Activated CD8-positive, alpha-beta T cell treated with anti-CD3 and anti-CD28 coated beads, Interleukin-2, amount 10 ng/mL, durations not matched to agents 7 days and 5 days (primary cell): ENCODE measurements at places on chromosomes 1 and 21. TPM values are rescaled to one million over a fixed set of nuclear protein-coding genes. Genes with fewer than 3 reads are reported as not detected.

ZNF687 gene
- 26.6 TPM for total RNA-seq

BOLA1 gene
- total RNA-seq = 24.5 TPM

LMX1A gene
- total RNA-seq = not detected

OR10R2 gene
- not detected for total RNA-seq

RCAN1 gene
- total RNA-seq = 8.1 TPM

RAVER2 gene
- 0.70 TPM for total RNA-seq

RAB7B gene
- total RNA-seq = not detected

KIAA0040 gene
- 50.8 TPM for total RNA-seq

CFAP74 gene
- total RNA-seq = not detected

FASLG gene
- total RNA-seq = 6.2 TPM

- DNase-seq = peak; percentile 93
Measured at GRCh38 chr1:155324037-155324716, 3.5 kb downstream of the RUSC1 start.

GRCh38 chr1:230632273-230632873 is 9.9 kb upstream of the COG2 start:
- peak; percentile 27 for DNase-seq

- no peak for DNase-seq
Measured at GRCh38 chr1:61375082-61375880, 292.9 kb downstream of the NFIA start.

DNA sequence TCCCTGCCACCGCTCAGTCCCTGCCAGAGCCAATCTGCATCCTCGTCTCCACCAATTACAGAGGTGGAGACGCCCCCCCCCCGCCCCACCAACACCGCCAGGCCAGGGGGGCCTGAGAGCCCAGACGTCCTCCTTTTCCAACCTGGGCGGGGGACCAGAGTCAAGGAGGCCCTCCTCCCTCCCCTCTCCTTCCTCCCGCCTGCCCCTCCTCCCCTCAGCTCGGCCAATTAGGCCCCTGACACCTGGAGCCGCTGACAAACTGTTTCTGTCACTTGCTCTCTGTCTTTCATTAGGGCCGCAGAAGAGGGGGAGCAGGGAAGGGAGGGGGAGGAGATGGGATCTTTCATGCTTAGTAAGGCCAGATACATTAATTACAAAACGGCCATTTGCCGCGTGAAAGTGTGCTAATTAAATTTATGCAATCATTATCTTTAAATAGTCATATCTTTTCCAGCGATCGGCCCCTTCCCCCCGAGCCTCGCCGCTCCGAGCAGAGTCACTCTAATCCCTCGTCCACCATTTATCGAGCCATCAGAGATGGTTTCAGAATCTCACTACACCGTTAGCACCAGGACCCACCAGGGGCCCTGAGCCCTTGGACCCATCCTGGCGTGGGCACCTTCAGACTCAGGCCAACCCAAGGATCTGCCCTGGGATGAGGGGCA is 94.7 kb downstream of the PAX7 start:
- DNase-seq = no peak

- DNase-seq = peak; percentile 31
Measured at GRCh38 chr1:54763816-54764132, 549 bp downstream of the PARS2 start.

- no peak for DNase-seq
Measured at GRCh38 chr1:67721650-67722291, 36.8 kb downstream of the GADD45A start.

- DNase-seq = no peak
Measured at GRCh38 chr1:153513023-153513422, 22.8 kb downstream of the S100A6 start.

- no peak for DNase-seq
Measured at GRCh38 chr21:41660748-41661147, 106.1 kb downstream of the RIPK4 start.

DNA sequence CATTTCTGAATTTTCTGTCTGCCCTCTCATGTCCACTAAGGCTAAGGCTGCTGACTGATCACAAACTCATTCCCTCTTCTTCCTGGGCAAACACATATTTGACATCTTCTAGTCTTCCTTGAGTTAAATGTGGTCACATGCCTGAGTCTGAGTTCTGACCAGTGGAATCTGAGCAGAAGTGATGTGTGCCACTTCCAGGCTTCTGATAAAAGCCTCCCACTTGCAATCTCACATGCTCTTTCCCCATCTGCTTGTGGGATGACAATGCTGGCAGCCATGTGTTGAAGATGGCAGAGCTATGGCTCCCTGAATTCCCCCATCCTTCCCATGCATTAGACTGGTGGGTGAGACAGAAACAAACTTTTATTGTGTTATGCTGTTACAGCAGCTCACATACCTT is 149.9 kb upstream of the ZNF648 start:
- no peak for DNase-seq

DNA sequence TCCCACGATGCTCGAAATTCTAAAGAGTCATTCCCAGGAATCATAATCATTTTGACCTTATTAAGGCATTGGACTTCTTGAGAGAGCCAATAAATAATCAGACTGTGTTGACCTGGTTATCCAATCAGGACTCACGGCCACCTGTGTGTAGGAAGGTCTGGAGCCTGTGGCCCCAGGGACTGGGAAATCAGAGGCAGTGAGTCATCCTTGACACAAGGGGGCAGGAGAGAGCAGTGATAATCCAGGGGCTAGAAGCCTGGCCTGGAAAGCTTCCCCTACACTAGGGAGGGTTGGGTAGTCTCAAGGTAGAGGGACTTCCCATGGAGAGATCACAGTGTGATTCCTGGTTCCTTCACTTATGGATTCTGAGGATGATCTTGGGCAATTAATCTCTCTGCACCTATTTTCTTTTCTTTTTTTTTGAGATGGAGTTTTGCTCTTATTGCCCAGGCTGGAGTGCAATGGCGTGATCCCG is 4.7 kb downstream of the MR1 start:
- DNase-seq = peak; percentile 73

GRCh38 chr21:32163386-32163785 is 115.5 kb downstream of the MIS18A start:
- DNase-seq = no peak

DNA sequence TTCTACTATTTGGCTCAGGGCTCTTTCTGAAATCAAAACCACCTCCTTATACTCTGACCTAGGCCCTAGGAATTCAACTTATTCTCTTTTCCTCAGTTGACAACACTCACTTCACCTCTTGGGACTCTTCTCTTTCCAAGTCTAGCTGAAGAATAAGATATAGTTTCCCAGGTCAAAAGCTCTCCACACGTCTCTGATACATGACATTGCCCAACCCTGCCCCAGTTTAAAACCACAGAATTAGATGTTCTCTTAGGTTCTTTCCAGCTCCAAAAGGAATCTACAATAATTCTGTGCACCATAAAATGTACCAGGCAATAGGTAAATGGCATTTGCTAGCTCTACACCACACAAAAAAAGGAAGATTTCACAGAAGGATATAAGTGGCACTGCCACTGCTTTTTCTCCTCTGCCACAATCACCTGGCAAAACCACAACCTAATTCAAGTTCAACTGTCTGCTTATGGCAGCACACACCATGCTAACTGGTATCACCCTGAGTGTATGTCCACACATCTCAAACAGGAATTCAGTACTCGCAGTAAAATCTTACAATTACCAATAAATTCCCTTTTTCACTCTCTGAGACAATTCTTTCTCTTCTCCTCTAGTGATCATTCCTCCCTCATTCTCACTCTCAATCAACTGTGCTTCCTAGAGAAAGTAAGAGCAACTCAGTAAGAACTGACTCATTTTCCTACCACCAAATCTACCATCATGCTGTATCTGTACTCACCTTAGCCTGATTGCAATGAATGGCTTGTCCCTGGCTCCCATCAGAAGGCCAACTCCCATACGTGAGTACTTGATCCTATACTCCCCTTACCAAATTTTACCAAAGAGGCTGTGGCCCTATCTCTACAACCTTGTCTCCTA is 27.3 kb downstream of the ZBTB8OS start:
- no peak for DNase-seq

DNA sequence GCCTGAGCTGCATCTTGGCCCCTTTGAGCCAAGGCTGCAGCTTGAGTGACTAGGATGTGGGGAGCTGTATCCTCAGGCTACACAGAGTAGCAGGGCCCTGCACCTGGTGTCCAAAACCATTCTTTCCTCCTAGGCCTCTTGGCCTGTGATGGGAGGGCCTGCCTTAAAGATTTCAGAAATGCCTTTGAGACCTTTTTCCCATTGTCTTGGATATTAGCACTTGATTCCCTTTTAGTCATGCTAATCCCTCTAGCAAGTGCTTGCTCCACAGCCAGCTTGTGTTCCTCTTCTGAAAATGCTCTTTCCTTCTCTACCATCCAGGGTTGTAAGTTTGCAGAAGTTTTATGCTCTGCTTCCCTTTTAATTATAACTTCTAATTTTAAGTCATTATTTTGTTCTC is 21.7 kb upstream of the KIRREL1 start:
- no peak for DNase-seq

DNA sequence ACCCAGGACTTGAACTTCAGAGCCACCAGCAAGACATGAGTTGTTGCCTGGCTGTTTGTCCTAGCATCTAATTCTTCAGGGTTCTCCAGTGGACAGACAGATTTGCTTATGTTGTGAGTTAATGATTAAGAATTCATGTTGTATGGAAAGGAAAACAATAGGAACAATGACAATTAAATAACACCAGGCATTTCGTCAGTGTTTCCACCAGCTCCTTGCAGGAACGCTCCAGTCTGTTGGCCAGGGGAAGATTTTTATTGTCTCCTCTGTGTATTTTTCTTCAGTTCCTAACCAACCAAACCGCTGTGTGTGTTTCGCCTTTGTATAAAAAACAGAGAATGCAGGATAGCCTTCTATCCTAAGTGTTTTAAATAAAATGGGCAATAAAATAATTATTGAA is 64.4 kb upstream of the PTGFR start:
- no peak for DNase-seq

DNA sequence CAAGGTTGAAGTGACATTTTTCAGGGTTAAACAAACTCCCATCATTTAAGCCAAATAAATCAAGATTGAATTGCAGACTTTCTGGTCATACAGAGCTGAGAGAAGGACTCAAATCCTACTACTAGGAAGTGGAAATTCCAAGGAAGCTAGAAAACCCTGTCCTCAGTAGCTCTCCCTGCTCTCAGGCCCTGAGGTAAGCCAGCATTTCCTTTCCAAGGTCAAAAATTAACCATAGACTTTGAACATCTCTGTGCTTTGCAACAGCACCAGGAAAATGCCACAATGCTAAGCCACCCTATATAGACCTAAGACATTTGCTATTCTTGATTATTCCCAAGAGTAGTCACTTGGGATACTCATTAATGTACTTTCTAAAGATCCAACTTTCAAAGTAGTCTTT is 45.1 kb downstream of the LUZP1 start:
- DNase-seq = no peak

DNA sequence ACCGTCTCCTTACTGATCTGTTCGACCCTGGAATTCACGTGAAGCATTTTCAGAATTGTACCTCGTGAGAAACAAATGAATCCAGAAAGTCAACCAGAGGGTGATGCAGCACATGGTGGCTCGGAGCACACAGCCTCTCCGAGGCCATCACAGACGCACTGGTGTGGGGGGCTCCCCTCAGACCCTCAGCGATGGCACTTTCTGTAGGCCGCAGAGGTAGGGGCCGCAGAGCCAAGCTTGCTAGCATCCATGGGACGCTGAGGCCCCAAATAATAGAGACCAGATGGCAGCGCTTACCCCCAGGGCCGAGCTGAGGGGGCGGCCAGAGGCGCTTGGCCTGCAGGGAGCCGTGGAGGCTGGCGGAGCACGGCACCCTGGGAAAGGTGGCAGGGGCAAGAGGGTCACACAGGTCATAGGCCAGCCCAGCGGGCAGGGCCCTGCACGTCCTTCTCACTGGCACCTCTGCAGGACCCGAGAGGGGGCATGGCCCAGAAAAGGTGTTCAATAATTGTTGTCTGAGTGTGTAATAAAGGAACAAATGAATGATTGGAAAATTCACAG is 28.1 kb upstream of the COL6A2 start:
- peak; percentile 19 for DNase-seq

- peak; percentile 75 for DNase-seq
Measured at GRCh38 chr1:168535536-168535935, 8.3 kb downstream of the XCL2 start.

DNA sequence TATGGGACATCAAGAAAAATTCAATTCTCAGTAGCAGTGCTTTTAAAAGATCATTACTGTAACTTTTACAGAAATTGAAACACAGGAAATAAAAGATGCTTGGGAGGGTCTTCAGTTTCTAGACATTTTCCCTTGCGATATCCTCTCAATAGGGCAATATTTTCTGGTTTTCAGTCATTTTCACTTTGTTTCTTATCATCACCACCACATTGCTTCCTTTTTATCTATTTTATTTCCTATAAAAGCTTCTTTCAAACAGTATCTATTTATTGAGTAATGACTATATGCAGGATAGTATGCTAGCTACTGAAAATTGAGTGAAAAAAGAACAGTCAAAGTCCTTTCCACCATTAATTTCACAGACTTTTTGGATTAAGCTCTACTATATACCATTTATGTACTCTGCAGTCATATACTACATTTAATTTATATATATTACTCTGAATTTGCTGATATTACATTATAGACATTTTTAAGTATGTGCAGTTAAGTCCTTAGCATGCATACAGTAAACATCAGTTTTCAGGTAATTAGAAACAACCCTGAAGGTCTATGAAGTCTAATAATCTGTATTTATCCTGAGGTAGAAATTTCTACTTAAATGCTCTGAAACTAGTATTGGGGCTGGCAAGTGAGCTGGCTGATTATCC is 18.7 kb downstream of the TRMT1L start:
- DNase-seq = no peak

DNA sequence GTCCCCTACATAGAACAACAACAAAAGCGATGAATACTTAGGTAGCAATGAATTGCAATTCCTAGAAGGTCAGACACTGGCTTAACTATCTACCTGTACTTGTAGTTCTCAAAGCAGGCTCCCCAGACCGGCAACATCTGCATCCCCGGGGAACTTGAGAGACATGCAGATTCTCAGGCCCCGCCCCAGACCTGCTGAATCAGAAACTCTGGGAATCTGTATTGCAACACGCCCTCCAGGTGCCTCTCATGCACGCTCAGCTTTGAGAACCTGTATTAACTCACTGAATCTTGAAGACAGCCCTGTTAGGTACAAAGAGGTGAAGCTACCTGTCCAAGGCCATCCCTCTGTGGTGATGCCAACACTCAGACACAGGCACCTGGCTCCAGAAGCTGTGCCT is 128.1 kb downstream of the KAZN start:
- no peak for DNase-seq

DNA sequence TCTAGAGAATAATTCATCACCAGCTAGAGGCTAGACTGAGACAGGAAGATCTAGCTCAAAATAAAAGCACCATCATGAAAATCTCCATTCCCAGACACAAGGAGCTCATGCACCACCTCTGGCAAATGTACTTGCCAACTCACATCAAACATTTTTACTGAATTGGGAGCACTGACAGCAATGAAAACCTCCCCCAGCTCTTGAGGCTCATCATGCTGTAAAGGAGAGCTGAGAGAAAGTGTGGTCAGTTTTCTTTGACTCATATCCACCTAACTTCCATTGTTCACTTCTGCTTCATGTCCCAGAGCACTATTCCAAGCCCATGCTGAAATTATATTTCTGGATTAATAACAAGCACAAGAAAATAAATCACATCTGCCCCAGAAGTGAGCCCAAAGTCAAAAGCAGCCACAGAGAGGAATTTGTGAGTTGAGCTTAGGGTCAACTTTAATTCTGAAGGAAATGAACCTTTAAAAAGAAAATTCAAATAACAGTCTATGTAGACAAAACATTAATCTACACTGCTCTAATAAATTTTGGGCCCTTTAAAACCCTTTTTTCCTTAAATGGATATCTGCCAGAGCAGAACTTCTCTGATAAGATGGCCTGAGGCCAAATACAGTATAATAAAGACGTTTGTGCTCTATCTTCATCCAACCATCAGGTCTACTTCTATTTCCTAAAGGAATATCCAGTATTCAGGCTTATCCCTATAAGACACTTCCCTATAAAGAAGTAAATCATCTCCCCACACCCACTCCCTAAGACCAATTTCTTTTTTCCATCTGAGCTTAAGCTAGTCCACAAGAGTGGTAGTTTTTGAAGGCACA is 85.9 kb upstream of the ADAM30 start:
- DNase-seq = no peak
